ENCODE measurements at places on chromosomes 3 and 15.

DNA sequence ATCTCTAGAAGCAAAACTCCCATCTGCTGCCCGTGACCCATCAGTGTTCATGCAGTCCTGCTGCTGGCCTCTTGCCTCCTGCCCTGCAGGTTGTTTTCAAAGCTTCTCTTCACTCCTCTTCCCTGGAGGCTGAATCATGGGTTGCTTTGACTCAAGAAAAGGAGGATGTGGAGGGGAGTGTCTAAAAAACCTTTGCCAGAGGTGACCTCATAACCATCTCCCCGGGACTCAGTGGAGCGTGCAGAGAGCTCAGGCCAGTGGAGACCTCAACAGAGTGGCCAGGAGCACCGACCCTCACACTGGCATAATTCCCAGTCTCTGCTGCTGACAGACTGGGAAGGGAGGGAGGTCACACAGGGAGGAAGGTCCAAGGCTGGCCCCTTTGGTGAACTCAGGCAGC lies 60.9 kb upstream of the ITGA11 start:
- DNase-seq: no peak

DNA sequence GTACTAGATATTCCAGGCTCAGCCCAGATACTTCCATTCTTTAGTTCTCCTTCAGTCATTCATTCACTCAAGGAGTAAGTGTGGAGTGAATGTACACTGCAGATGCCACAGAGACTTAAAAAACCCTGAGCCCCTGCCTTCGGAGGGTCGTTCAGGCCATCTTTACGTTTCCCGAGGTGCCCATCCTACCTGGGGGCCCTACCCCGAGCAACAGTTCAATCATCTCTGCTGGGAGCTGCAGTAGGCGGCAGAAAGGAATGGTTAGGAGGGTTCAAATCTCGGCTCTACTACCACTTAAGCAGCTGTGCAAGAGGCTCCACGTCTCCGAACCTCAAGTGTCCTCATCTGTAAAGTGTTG lies 613 bp downstream of the SEC13 start:
- DNase-seq: no peak

DNA sequence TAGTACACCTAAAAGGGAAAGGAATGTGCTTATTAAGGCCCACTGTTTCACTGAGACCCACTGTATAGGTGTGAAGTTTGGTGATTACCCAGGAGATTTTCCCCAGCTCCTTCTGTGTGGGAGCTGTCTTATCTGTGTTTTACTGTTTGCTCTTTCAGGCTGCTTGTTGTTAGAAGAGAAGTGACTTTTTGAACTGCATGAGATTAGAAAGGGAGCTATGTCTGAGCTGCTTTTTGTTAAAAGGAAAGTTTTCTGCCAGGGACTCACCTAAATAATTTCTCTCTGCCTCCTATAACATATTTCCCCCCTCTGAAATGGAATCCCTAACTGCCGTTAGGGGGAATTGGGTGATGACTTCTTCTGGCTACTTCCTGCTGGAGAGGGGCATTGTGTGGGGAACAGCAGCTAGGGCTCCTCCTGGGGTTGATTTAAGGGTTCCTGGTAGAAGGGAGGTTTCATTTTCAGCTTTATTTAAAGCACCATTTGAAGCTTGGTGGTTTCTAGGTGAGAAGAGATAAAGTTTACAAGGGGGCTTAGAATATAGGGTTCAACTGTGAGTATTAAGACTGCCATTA lies 77.1 kb upstream of the ATP11B start:
- no peak for DNase-seq

DNA sequence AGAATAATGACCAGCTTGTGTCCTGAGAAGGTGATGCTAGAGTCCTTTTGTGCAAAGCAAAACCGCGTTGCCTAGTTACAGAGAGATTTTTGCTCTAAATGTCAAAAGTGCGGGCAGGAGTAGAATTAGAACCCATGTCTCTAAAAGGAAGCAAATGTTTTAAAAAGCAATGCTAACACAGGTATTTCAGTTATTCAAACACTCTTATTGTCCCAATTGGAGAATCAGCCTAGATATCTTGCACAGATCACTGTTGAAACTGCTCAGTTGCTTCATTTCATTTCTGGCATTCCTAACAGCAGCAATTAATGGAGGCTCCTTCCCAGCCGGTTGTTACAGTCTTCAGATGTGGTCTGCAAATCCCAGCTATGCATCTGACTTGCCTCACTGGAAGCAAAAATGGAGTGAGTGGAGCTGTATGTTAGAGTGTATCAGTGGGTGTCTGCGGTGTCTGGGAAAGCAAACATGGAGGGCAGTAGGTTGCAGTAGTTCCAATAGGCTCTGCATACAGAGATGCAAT lies 55.6 kb upstream of the SEMA6D start:
- no peak for DNase-seq

DNA sequence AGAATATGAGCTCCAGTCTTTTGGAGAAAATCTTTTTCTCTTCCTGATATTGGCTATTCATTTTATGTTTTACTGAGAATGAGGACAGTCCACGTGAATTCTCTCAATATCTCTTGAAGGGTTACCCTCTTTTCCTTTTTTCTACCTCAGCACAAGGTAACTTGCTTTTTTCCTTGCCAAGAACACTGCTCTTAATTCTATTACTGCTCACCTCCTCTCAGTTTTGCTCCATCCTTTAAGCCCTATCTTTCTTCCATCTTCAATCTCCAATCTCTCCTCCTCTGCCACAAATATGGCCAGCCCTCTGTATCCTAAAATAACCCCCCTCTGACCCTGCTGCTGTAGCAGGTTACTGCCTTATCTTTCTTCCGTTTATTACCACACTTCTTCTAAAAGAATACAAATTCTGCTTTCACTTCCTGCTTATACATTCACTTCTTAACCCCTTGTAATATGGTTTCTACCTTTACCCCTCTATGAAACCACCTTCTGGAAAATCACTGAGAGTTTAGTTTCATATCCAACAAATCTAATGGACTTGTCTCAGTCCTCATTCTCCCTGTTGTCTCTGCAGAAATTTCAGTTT lies 89.0 kb downstream of the NFKBIZ start:
- DNase-seq: no peak

DNA sequence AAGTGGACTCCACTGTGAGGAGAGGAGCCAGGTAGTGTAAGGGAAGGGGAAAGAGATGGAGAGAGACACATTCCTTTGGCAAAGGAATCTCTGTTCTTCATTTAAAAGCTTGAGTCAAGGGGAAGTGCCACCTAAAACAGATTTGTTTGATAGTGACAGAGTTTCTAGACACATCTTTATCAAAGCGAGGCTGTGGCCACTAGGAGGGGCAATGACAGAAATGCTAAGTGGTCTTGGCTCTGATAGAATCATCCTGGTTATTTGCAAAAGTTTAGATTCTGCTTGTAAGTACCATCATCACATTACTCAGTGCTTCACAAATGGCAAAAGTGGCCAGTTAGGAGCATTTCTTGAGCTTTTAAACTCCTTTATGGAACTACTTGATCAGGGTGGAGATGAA lies 261.4 kb downstream of the CNTN3 start:
- peak; percentile 1 for DNase-seq

GRCh38 chr3:124260206-124260915 lies 268.4 kb upstream of the ROPN1 start:
- no peak for DNase-seq

DNA sequence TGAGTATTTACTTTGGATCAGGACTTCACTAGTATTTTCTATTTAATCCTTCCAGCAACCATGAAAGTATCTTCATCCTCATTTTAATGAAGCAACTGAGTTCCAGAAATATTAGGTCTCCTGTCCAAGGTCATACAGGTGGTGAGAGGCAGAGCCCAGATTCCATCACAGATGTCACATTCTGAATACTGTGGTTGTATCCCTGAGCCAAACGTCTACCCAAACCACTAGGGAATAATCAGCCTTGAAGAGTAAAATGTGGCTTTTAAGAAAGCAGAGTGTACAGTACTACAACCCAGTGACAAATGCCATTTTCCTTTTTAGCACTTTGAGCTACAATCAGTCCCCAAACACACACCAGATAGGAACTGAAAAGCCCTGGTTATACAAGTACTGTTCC lies 93.3 kb upstream of the TRIM42 start:
- no peak for DNase-seq

- peak; percentile 36 for DNase-seq
Measured at GRCh38 chr3:84547971-84548970, 410.5 kb upstream of the CADM2 start.

DNA sequence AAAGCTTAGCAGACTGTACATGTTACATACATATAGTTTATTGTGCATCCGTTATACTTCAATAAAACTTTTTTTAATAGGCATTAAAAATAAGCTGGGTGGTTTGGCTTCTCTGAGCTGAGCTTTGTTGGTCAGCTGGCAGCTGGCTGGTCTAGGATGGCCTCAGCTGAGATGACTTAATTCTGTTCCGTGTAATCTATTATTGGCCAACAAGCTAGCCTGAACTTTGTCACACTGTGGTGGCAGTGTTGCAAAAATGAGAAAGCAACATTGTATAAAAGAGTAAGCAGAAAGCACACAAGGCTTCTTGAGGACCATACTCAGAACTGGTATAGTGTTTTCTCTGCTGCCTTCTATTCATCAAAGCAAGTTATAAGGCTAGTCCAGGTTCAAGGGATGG lies 45.2 kb downstream of the CGGBP1 start:
- DNase-seq: no peak

DNA sequence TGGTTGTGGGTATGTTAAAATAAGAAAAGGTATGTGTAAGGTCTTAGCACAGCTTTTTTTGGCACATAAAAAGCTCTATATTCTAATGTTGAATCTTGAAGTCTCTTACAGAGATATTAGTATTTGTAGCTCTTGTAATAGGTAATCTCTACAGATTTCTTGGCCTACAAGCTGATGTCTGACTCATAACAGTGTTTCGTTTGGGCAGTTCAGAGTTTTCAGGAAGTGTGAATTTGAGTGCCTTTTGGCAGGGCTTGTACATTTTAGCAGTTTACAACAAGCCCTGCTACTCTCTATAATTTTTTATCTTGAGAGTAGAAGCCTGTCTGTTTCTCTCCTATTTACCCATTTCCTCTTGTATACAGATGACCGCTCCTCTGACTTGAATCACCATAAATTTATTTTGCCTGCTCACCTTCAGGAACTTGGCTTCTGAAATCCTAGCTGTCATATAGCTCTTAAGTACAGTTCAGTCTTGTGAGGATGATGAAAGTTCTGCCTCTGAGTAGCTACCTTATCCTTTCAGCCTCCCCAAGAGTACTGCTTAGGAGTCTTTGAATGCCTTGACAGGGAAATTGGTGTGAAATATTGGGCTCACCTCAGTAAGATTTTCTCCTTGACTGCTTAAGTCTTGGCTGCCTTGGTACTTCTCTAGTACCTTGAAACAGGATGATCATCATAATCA lies 419.9 kb upstream of the RARB start:
- DNase-seq: no peak

- DNase-seq: peak; percentile 50
Measured at GRCh38 chr15:64092075-64092820, 1.4 kb downstream of the CIAO2A start.

Measured in HepG2 (cell line).